BJ (cell line): ENCODE measurements at places on chromosomes 7 and 10. TPM values are rescaled to one million over a fixed set of nuclear protein-coding genes. Genes with fewer than 3 reads are reported as not detected.

Gene PRSS37
- not detected in 2 replicates for polyA plus RNA-seq

Gene IQUB
- 0.02 and 0.05 TPM in 2 replicates for polyA plus RNA-seq

Gene SPDYE9
- polyA plus RNA-seq, result not detected in 2 replicates

Gene BTBD16
- polyA plus RNA-seq, result not detected in 2 replicates

Gene CCDC172
- not detected in 2 replicates for polyA plus RNA-seq

Gene TM9SF3
- polyA plus RNA-seq, result 27.0 and 61.9 TPM in 2 replicates

Gene C10orf53
- polyA plus RNA-seq, result not detected in 2 replicates

Gene NPVF
- not detected in 2 replicates for polyA plus RNA-seq

Gene SCART1
- polyA plus RNA-seq, result 0.89 and 1.3 TPM in 2 replicates

Gene ZNF804B
- polyA plus RNA-seq, result not detected in 2 replicates

Gene CDNF
- 1.0 and 1.1 TPM in 2 replicates for polyA plus RNA-seq

Gene TUBAL3
- polyA plus RNA-seq, result not detected in 2 replicates

Gene SCD
- polyA plus RNA-seq, result 32.1 and 40.8 TPM in 2 replicates

Gene HOXA7
- 3.8 and 4.4 TPM in 2 replicates for polyA plus RNA-seq

Gene CELF2
- 7.6 and 8.8 TPM in 2 replicates for polyA plus RNA-seq

Gene CYP2W1
- not detected in 2 replicates for polyA plus RNA-seq

Gene GRK5
- 14.7 and 20.8 TPM in 2 replicates for polyA plus RNA-seq

Gene CHCHD3
- polyA plus RNA-seq, result 47.2 and 65.2 TPM in 2 replicates

Gene NUTM2B
- polyA plus RNA-seq, result 0.43 and 0.44 TPM in 2 replicates

Gene SH2D4B
- not detected in 2 replicates for polyA plus RNA-seq

Gene LRRC17
- 2.4 and 3.4 TPM in 2 replicates for polyA plus RNA-seq

Gene HTR5A
- polyA plus RNA-seq, result not detected in 2 replicates

Gene LIPK
- polyA plus RNA-seq, result not detected in 2 replicates

Gene STOX1
- 0.02 TPM in 1 of 2 replicates, not detected in the other for polyA plus RNA-seq

Gene DTX2
- polyA plus RNA-seq, result 2.0 and 3.3 TPM in 2 replicates

Gene ZNF33A
- 3.9 and 7.7 TPM in 2 replicates for polyA plus RNA-seq

Gene LBX1
- polyA plus RNA-seq, result not detected in 2 replicates

Gene EEF1AKMT2
- 8.0 and 14.3 TPM in 2 replicates for polyA plus RNA-seq

Gene AQP1
- 2.3 and 3.9 TPM in 2 replicates for polyA plus RNA-seq

Gene INPP5A
- 59.1 and 60.1 TPM in 2 replicates for polyA plus RNA-seq

Gene OPN4
- not detected in 2 replicates for polyA plus RNA-seq

Gene KCNIP2
- 0.38 and 0.43 TPM in 2 replicates for polyA plus RNA-seq

Gene VIPR2
- not detected in 2 replicates for polyA plus RNA-seq

Gene OR6V1
- polyA plus RNA-seq, result not detected in 2 replicates

Gene EPO
- polyA plus RNA-seq, result not detected in 2 replicates

Gene ASB10
- polyA plus RNA-seq, result not detected in 2 replicates

Gene GHRHR
- not detected in 2 replicates for polyA plus RNA-seq

Gene FAM24A
- polyA plus RNA-seq, result not detected in 2 replicates

Gene EEPD1
- polyA plus RNA-seq, result 1.6 and 2.5 TPM in 2 replicates

Gene ZNF398
- polyA plus RNA-seq, result 5.9 and 8.0 TPM in 2 replicates

Gene ENTPD1
- polyA plus RNA-seq, result 0.04 and 0.20 TPM in 2 replicates

Gene TMEM270
- polyA plus RNA-seq, result not detected in 2 replicates

Gene TWIST1
- 19.8 and 28.2 TPM in 2 replicates for polyA plus RNA-seq

Gene PCBD1
- polyA plus RNA-seq, result 63.7 and 69.6 TPM in 2 replicates

Gene TMEM184A
- polyA plus RNA-seq, result 0.38 and 1.3 TPM in 2 replicates

Gene VPS41
- polyA plus RNA-seq, result 15.7 and 31.9 TPM in 2 replicates

Gene CDHR1
- polyA plus RNA-seq, result not detected in 2 replicates

Gene CRYGN
- 0.07 and 0.10 TPM in 2 replicates for polyA plus RNA-seq

Gene HABP2
- polyA plus RNA-seq, result 0.02 TPM in 1 of 2 replicates, not detected in the other

Gene CALML5
- not detected in 2 replicates for polyA plus RNA-seq

Gene PTF1A
- not detected in 2 replicates for polyA plus RNA-seq

Gene LEP
- 0.05 TPM in 2 replicates for polyA plus RNA-seq

Gene EPHB6
- polyA plus RNA-seq, result 4.5 and 7.1 TPM in 2 replicates

Gene EPDR1
- 3.7 and 4.8 TPM in 2 replicates for polyA plus RNA-seq

Gene SLC35B4
- 25.1 and 27.3 TPM in 2 replicates for polyA plus RNA-seq

Gene INA
- polyA plus RNA-seq, result 8.5 and 9.4 TPM in 2 replicates

Gene TLX1
- not detected in 2 replicates for polyA plus RNA-seq

Gene TMEM236
- polyA plus RNA-seq, result 0.02 and 0.04 TPM in 2 replicates
